ENCODE measurements at places on chromosomes 1 and 21.

GRCh38 chr1:24113641-24114033 is 1.7 kb upstream of the MYOM3 start:
- DNase-seq, result no peak

DNA sequence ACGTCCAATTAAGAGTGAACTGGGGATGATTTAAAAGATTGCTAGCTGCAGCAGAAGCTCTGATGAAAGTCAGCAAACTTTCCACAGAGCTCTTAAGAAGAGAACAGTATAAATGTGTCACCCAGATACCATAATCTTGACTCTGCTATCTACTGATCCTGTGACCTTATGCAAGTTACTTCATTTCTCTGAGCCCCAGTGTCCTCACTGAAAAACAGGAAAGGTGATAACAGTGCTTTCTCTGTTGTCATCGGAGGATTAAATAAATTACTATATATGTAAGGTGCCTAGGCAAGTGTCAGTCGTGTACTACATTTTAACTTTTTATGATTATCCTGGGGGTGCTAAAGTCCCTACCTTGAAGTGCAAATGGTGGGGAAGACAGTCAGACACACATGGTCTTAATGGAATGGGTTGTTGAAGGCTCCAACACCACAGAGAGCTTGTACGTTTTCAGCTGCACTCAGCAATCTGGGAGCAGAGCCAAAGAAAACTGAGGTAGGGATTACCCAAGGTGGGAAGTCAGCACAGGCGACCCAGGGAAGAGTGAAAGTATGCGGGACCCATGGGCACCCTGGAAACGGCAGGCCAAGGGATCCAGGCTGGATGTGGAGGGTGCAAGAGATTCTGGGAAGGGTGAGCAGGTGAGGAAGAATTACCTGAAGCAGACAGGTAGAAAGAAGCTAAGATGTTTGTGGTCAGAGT is 82.8 kb downstream of the DTL start:
- DNase-seq, result no peak

DNA sequence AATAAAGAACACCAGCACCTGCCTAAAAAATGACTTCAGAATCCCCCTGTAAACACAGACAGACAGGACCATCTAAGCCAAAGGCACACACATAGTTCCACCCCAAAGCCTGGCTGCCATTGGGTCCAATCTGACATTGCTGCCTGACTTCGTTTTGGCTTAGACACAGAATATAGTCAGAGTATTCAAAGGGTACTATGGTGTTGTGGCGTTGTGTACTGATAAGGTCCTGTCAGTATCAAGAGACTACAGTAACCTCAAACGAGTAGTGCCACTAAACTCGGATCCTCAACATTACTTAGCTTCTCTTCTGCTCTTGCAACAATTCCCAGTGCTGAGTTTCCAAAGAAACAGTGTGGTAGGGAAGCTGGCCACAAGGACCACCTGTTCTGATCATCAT is 169.3 kb upstream of the NR5A2 start:
- DNase-seq, result no peak

DNA sequence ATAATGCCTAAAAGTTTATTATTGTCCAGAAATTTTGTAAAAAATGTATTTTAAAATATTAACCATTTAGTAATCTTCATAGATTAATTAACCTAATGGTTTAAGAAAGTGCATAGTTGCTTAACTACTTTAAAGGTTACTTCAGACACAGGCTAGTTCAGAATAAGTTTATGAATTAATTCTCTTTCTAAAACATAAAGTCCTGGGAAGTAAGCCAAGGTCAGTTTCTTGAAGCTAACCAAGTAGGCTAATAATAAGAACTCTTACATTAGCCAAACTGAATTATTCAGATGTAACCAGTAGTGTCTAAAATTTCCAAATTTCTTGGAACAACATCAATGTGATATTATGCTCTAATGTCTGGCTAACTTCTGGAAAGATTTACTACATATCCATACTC is 790.4 kb downstream of the NCAM2 start:
- no peak for DNase-seq
